ACHN (cell line): ENCODE measurements at places on chromosomes 13 and 19.

DNA sequence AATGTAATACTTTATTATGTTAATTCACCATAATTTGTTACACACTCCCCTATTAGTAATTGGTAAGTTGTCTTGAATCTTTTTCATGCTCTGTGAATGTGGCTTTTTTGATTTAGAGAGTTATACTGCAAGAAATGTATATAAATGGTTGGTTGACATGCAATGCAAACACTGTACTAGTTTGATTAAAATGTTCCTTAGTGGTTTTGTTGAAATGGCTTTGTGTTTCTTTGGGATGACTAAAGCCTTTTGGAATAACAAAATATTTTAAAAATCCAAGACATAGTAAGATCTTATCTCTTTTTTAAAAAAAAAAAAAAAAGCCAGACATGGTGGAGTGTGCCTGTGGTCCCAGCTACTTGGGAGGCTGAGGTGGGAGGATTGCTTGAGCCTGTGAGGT, 10.5 kb downstream of the LAMP1 start:
- DNase-seq, result no peak

DNA sequence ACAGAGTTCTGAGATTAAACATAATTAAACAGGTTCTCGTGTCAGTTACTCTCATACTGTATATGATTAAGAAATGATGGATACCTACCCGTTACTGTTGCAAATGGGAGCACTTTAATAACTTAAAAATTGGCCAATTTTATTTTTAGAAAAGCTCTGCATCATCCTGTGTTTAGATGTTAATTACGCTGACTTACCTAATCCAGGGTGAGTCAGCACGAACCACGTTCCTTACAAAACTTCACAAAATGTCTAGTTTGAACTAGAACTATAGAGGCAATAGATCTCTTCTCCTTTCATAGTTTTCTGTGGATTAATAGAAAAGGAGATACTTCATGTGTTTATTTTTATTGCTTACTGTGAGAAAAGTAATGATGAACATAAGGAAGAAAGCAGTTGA, 363.9 kb downstream of the MYO16 start:
- DNase-seq, result no peak

- peak; percentile 50 for DNase-seq
These were observed 130.3 kb upstream of the LSM14A start for GRCh38 chr19:34041925-34042521.

- no peak for DNase-seq
These were observed 11.7 kb upstream of the KPTN start for GRCh38 chr19:47495478-47496372.

GRCh38 chr13:78046331-78046730, 127.7 kb upstream of the EDNRB start:
- DNase-seq, result no peak

DNA sequence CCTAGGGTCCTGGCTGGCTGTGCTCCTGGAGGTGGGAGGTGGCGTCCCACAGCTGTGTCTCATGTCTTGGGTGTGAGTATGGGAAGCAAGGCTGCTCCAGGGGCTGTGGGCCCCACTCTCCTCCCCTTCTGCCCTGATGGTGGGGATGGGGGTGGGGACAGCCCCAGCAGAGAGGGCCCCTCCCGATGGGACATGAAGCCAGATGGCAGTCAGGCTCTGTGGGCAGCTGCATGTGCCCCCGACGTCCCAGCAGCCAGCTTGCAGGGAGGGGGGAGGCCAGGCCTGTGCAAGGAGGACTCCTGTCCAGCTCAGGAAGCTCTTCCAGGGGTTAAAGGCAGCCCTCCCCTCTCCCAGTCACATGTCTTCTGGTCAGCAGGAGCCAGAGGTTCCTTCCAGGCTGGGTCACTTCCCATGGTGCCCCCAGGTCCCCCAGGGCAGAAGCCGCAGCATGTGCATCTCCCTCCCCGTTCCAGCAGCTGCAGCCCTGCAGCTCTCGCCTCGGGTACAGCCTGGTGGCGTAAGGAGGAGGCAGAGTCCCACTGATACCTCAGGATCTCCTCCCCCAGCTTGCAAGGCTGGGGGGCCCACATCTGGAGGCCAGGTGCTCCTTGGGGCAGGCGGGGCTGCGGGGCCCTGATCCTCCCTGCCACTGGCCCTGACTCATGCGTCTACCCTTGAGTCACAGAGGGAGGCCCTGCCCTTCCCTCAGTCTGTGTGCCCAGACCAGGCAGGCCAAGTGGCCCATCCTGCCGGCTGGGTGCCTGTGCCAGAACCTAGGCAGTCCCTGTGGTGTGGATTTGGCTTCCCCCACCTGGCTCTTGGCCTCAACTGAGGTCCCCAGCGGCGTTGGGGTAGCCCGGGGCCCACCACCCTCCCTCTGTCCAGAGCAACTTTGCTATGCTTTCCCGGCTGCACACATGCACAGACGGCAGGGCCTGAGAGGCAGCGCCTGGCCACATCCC, 13.0 kb downstream of the YIPF2 start:
- DNase-seq, result peak; percentile 47

DNA sequence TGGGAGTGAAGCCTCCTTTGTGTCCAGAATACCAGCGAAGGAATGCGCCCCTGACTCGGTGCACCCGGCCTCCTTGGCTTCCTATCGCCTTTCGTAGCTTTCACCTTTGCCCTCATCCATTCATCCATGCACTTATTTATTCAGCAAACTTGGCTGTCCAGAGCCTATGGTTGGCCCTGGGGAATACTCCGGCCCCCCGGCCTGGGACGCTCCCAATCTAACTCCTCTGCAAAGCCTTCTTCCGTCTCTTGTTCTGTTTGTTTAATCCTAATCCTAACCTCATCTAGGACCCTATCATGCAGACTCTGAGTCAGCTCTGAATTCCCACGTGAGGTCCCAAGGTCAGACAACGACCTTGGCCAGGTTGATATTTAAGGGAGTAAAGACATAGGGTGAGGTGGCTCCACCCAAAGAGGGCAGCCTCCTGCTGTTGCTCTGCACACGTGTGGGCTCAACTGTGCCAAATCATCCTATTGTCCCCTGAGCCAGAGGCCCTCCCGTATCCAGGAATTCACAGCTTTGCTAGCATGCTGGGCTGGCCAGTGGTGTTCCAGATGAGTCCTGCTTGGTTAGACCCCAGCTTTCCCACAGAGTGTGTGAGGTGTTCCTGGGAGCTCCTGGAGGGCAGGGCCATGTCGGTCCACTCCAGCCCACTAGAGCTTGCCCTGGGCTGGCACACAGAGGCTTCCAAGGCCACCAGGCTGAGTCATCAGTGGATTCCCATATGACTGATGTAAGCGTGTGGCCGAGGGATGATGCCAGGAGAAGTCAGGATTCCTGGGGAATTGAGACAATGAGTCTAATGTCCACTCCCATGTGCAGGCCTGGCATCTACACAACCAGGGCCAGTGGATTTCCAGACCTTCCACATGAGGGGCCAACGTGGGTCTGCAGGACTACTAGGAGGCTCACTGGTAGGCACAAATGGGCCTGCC, 6.5 kb upstream of the CCNE1 start:
- DNase-seq, result no peak

DNA sequence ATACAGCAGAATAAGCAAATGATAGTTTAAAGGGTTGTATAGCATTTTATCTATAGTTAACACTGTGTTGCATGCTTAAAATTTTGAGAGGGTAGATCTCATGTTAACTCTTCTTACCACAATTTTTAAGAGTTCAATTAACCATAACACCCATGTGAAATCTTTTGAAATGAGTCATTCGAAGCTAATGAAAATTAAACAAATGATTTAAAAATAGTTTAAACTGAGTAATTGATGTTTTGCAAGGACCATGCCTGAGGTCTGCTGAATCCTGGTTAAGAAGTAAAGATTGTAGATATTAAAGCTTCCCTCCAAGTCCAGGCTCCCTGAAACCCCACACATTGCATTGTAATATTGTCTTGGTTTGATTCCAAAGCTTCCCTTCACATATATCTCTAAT, 176.7 kb upstream of the RNF113B start:
- no peak for DNase-seq

- DNase-seq, result no peak
These were observed 412.2 kb upstream of the TSHZ3 start for GRCh38 chr19:31761281-31761913.

- DNase-seq, result peak; percentile 57
These were observed 8.1 kb upstream of the SEMA6B start for GRCh38 chr19:4567584-4568071.

DNA sequence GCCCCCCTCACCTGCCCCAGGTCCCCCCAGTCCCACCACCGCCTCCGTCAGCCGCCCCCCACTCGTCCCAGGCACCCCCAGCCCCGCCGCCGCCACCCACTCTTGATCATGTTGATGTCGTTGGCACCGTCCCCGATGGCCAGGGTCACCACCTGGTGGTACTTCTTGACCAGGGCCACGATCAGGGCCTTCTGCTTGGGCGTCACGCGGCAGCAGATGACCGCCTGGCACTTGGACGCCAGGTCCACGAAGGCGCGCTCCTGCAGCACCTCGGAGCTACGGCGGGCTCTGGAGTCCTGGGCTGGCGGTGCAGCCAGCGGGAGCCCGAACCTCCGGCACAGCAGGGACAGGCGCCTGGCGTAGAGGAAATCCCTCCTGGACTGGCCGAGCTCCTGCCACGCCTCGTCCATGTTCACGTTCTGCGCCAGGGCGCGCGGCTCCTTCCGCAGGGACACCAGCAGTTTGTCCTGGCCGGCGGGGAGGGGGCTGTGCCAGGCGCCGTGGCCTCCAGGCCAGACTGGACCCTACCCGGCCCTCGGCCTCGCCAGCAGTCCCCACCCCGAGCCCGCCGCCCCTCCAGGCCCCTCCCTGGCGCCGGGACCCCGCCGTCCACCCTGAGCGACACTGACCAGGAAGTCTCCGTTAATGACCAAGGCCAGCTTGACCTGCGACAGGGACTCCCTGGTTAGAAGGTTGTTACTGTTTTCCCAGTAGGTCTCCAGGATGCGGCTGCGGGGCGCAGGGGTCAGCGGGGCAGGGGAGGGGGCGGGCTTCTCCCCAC, 22.6 kb downstream of the ATP8B3 start:
- DNase-seq, result no peak

DNA sequence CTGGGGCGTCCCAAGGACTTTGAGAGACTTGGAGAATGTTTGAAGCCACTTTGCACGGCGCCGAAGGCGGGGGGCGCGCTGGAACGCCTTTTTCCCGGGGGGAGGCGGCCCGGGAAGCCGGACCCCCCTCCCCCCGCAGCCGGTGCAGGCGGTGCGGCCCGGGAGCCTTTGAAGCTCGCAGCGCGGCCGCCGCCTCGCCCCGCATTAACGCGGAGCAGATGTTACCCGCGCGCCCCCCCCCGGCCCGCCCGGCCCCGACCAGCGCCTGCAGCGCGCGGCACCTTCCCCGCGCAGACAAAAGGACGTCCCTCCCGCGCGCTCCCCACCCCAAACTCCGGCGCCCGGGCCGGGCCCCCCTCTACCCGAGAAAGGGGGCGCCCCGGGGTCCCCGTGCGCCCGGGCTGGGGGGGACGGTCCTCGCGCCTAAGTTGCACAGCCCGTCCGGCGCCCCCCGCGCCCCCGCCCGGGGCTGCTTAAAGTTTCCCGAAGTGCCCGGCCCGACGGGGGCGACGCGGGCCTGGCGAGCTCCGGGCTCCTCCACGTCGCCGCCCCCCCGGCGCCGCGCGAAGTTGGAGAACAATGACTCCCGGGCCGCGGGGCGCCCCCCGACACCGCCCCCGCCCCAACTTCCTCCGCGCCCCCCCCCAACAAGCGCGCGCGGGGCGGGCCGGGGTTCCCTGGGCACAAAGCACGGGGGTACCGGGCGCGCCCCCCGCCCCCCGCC, 685 bp downstream of the TCF3 start:
- peak; percentile 32 for DNase-seq

DNA sequence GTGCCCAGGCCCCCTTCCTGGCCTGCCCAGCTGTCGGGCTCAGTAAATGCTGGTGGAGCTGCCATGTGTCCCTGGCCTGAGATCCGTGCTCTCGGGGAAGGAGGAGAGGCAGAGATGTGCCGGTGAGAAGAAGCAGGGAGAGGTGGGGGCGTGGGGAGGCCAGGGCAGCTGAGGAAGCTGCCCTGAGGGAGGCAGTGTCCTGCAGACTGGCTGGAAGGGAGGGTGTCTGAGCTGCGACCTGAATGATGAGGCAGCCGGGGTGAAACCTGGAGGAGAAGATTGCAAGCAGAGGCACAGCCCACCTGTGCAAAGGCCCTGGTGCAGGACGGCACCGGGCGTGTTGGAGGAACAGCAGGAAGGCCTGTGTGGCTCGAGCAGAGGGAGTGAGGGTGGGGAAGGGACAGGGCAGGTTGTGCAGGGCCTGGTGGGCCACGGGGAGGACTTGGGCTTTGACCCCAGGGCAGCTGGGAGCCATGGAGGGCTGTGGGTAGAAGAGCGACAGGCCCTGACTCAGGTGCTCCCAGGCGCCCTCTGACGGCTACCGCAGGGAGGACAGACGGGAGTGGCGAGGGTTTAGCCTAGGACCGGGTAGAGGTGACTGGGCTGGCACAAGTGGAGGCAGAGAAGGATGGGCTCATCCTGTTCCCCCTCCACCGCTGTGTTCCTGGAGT, 14.0 kb upstream of the CELF5 start:
- DNase-seq, result peak; percentile 44

DNA sequence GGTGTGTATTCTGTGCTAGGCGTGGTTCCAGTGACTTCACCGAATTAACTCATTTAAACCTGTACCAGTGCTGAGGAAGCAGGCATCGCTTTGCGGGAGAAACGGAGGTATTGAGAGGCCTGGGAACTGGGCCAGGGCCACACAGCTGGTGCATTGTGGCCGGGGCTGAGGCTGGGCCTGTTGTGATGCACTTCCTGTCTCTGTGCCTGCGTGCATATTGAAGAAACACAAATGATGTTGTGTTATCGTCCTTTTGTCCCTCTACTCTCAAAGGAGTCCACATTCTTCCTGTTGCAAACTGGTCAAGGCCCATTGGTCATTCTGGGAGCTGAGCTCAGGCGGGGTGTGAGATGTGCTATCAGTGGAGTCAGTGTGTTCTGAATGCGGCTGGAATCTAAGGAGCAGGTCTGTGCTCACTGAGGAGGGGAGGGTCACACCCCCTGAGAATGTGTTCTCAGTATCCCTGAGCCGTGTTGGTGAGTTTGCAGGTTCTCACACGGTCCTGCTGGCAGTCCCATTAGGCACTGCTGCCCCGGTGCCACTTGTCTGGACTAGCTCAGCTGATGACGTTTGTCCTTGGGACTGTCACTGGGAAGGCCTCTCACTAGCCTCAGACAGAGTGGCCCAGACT, 62.1 kb downstream of the ARHGEF7 start:
- DNase-seq, result no peak

DNA sequence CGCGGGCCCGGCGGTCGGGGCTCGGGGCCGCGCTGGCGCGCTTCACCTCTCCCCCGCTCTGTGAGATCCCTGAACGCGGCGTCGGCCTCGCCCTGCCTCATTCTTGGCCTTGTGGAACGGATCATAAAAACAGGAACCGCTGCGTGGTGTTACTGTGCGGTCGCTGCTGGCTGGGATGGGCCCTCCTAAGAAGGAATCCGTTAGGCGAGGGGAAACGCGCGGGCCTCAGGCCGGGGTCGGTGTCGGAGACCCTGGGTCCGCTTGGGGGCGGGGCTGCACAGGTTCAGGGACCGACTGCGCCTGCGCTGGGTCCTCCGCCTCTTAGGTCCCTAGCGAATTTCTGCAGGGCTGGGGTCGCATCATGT, 381 bp downstream of the CKAP2 start:
- DNase-seq, result peak; percentile 64

DNA sequence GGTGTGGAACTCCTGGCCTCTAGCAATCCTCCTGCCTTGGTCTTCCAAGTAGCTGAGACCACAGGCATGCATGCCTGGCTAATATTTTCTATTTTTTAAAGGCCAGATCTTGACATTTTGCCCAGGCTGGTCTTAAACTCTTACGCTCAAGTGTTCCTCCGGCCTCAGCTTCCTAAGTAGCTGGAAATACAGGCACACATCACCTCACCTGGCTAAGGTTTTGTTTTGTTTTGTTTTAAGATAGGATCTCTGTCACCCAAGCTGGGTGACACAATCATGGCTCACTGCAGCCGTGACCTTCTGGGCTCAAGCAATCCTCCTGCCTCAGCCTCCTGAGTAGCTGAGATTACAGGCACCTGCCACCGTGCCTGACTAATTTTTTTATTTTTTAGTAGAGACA, 5.5 kb upstream of the RLN3 start:
- DNase-seq, result peak; percentile 41
